Activated CD4-positive, alpha-beta memory T cell treated with anti-CD3 and anti-CD28 coated beads, Interleukin-2, amount 10 ng/mL, durations not matched to agents 7 days and 5 days (primary cell): ENCODE measurements at places on chromosomes 4 and X. TPM values are rescaled to one million over a fixed set of nuclear protein-coding genes. Genes with fewer than 3 reads are reported as not detected.

MYOZ2 gene
- total RNA-seq, result not detected

DNA sequence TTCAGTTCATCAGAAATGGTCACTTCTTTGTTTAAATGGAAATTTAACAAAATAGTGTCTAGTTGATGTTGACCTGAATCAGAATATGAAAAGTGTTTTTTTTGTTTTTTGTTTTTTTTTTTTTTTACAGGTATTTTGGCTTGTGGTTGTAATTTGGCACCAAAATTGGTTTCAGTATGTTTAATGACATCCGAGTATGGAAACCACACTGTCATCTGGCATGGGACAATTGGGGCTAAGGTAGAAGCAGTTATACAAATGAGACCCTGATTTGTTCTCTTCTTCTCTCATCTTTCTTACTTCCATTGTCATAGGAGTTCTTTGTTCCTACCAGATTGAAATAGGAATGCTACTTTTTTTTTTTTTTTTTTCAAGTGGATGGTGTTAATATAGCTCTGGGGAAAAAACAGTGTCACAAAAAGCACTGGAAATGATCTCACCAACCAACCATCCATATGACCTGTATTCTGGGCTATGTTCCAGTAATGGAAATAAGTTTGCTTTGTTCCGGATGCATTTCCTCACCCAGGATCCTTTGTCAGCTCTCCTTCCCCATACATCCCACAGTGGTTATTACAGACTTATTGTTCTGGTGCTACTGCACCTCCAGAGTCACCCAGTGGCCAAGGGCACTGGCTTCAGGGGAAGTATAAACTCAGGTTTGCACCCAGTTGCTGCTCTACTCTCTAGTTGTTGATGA is 95.8 kb downstream of the ATXN3L start:
- no peak for DNase-seq

DNA sequence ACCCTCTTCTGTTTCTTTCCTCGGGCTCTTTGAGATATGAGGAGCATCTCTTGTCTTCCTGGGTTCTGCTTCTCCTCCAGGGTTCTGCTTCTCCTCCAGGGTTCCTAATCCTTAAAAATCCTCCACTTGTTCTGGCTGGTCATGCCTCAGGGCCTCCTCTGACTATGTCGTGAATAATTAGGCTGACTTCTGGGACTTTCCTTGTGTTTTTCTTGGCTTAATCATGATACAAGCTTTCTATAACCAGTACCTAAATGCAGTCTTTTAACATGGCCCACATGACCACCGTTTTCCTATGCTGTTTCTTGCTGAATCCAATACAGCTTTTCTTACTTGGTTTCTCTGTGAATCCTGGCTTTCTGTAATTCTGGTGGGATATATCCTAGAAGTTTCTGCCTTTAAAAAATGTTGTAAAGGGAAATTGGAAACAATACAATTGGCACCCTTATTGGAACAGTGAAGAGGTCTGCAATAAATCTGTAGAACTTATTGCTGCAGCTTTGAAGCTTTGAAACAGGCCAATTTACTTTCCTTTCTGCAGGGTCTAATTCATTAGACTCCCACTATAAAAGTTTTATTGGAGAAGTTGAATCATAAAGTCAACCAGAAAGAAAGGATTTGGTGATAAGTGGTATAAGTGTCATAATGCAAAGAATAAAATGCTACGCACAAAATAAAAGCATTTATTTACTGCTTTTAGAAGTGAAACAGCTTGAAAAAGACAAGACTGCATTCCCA is 213.1 kb downstream of the UGT8 start:
- DNase-seq, result no peak

SRPK3 gene
- not detected for total RNA-seq

DNA sequence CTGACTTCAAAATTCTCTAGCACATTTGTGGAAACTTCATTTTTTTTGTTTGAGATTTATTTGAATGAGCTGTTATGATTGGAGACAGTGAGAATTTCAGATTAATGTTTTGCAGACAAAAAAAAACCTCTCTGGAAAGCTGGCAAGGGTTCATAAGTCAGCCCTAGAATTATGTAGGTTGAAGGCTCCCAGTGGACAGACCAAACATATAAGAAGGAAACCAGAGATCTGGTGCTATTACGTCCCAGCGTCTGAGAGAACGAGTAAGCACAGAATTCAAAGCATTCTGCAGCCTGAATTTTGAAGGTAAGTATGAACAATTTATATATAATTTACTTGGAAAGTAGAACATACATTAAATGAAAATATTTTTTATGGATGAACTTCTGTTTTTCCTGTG is at the start of gene AGTR2:
TSS of gene AGTR2 (plus strand) at position 234 of the 400 bp plus-strand sequence. CDS start 1,537 bp downstream, outside the sequence.
- DNase-seq, result no peak

- no peak for DNase-seq
These were observed 76.6 kb downstream of the SH3KBP1 start for GRCh38 chrX:19810802-19811201.

GRCh38 chrX:12307961-12308360 is 169.7 kb downstream of the FRMPD4 start:
- DNase-seq, result no peak

GRCh38 chr4:8400632-8401325 is 39.7 kb downstream of the ACOX3 start:
- no peak for DNase-seq

DNA sequence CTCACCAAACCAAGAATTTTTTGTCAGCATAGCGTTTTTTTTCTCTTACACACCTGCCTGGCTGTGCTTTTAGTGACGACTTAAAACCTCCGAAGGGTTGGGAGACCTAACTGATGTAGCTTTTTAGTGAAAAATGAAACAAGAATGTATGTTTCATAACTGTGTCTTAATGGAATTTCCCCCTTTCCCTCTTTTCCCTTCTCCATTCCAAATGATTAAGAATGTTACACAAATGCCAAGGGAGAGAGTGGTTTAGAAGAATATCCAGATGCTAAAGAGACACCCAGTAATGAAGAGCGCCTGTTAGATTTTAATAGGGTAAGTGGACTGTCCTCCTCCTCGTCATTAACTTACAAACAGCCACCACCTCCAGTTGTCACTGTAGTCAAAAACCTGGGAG is 33.2 kb upstream of the TBC1D14 start:
- no peak for DNase-seq

DNA sequence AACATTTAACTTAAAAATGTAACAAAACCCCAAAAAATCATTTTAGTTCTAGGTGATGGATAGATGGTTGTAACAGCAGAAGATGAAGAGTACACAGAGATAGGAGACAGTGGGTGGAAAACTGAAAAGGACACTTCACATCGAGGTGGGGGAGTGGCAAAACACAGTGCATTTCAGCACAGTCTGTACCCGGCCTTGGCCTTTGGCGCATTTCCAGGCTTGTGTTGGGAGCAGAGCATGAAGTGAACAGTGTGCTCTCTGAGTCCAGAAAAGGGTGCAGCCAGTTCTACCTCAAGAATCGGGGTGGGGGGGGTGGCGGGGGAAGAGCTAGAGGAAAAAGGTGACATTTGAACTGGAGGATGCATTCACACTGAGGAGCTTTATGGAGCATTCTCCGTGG is 4.3 kb downstream of the TSPYL2 start:
- no peak for DNase-seq

COL25A1 gene
- total RNA-seq, result not detected

- no peak for DNase-seq
These were observed at the start of gene SRPX for GRCh38 chrX:38220415-38221390. TSS of gene SRPX (minus strand) at chrX:38220871. CDS start at chrX:38220792, 79 bp downstream.

DNA sequence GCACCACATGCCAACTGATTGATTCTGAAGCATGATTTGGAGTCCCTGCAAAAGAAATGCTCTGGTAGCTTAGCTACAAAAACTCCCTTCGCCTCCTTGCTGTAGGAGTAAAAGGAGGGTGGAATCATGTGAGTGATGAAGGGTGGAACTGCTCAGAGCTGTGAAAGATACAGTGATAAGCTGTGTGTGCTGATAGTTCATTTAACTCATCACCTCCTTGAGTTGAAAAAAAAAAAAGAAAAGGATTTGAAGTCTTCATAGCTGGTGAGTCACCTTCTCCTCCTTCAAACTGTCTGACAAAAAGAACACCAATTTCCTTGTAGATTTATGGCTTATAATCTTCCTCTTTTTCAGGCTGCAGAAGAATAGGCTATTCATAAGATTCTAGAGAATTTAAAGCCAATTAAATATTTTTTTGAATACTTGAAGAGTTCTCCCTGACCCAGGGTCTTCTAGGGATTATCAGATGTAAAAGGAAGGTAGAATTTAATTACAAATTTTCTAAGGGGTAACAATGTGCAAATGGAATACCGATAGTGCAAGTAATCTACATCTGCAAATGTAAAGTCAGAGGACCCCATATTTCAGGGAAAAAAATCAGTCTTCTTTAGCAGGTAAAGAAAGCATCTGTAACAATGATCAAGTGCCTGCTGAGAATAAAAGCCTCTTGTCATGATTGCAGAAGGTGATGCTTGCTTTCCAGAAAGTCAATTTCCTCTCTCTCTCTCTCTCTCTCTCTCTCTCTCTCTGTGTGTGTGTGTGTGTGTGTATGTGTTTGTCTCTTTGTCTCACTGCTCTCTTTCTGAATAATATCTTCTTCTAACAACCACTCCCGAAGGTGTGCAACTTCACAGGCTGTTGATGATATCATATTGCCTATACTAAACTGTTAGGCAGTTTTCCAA is 208.8 kb upstream of the VEGFC start:
- no peak for DNase-seq

PCSK1N gene
- 1.4 TPM for total RNA-seq

SLC6A8 gene
- total RNA-seq, result 3.0 TPM

GRCh38 chr4:38169524-38169923 is 209.3 kb downstream of the PTTG2 start:
- DNase-seq, result no peak

DNA sequence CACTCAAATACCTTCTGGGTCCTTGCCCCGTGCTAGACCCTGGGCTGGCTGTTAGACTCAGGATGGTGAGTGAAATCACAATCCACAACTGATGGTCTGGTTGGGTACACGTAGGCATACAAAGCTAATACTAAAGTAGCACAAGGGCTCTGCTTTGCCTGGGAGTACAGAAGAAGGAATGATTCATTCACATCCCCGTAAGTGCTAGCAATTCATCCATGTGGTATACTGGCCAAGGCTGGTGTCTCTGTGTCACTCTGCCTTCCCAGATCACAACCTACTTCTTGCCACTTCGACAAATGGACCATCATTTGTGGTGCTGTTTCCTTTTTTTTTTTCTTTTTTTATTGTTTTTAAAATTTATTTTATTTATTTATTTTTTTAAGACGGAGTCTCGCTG is 19.7 kb upstream of the RBM47 start:
- DNase-seq, result no peak

ASB12 gene
- 0.38 TPM for total RNA-seq

- no peak for DNase-seq
These were observed 307.4 kb downstream of the DCHS2 start for GRCh38 chr4:154184238-154184637.

DNA sequence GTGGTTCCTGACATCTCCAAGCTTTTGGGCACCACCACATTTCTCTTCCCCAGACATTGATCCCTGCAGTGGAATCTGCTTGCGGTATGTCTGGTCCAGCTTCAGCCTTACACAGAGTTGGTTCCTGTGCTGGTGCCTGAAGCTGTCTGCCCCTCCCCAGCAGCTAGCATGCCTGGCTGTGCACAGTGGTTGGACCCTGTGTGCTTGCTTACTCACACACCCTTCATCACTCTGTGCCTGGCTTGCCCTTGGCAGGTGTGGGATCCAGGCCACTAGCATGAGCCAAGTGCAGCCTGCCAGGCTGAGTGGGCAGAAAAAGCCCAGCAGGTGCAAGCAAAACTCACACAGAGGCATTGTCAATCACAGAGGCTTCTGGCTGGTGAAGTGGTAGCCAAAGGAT is 473.8 kb downstream of the ACTRT1 start:
- DNase-seq, result no peak

CD40LG gene
- total RNA-seq, result 139 TPM

DNA sequence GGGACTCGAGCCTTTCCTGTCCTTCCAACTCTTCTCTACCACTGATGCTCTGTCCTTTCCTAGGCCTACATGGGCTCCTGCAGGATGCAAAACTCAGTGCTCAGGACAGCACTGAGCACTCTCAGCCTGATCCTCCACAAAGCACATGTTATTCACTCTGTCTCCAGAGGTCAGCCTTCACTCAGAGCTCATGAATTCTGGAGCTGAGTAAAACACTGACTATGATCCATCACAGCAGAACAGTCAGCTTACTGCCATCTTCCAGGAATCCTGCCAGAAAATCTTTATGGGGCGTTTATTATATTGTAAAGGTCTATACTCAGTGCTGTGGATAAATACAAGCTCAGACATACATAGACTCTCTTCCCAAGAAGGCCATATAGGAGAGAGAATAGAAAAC is 121.5 kb upstream of the CPEB2 start:
- DNase-seq, result no peak

GRCh38 chrX:39840133-39840532 is 257.6 kb downstream of the BCOR start:
- no peak for DNase-seq

NDST4 gene
- total RNA-seq, result not detected

MAOB gene
- not detected for total RNA-seq

GRCh38 chrX:37380256-37380655 is 31.1 kb downstream of the PRRG1 start:
- no peak for DNase-seq

GPR143 gene
- total RNA-seq, result not detected

DNA sequence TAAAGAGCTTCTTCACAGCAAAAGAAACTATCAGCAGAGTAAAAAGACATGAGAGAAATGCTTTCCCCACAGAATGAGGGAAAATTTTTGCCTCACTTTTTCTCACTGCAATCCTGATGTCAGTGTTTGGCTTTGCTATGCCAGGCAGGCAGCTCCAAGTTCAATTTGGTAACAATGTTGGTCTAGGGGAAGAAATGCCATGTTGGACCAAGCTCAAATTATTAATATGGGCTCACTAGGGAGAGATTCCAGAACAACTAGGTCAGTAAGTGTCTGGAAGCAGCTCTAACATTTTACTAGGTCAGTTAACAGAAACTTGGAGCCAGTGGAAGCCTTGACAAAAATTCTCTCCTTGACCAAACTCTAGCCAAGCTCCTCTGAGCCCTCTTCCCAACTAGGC is 95.4 kb downstream of the NAF1 start:
- no peak for DNase-seq

GRCh38 chrX:130082244-130083106 is 27.8 kb downstream of the ELF4 start:
- peak; percentile 88 for DNase-seq

USO1 gene
- 45.9 TPM for total RNA-seq

CNGA2 gene
- not detected for total RNA-seq

DNA sequence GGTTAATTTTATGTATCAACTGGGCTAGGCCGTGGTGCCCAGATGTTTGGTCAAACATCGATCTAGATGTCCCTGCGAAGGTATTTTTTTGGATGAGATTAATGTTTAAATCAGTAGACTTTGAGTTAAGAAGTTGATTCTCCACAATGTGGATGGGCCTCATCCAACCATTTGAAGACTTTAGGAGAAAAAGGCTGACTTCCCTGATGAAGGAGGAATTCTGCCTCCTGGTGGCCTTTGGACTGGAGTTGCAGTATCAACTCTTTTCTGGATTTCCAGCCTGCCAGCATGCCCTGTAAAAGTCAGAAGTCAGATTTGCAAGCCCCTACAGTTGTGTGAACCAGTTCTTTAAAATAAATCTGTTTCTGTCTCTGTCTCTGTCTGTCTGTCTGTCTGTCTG is 91.4 kb downstream of the STK32B start:
- DNase-seq, result no peak

GRCh38 chr4:123856689-123857545 is 460.3 kb downstream of the SPRY1 start:
- DNase-seq, result no peak

- DNase-seq, result peak; percentile 14
These were observed 3.3 kb downstream of the SLC25A6 start for GRCh38 chrX:1388651-1389050.

MORC4 gene
- 6.3 TPM for total RNA-seq

GRCh38 chr4:3218824-3219760 is 29.9 kb upstream of the MSANTD1 start:
- DNase-seq, result no peak

UGT2B11 gene
- total RNA-seq, result not detected

GRCh38 chr4:48403779-48404178 is 62.5 kb downstream of the SLAIN2 start:
- no peak for DNase-seq
